ENCODE measurements at places on chromosomes 2 and 18. TPM values are rescaled to one million over a fixed set of nuclear protein-coding genes. Genes with fewer than 3 reads are reported as not detected.

Gene EPB41L3
- 40.9 TPM for total RNA-seq

Gene DIS3L2
- 33.5 TPM for total RNA-seq

Gene ING5
- 7.9 TPM for total RNA-seq

- peak; percentile 22 for DNase-seq
Measured at GRCh38 chr18:79790996-79791972, 6.5 kb upstream of the KCNG2 start.

GRCh38 chr2:224162122-224162521, 123.0 kb upstream of the SERPINE2 start:
- no peak for DNase-seq

- DNase-seq, result no peak
Measured at GRCh38 chr2:152564754-152565551, 152.3 kb downstream of the PRPF40A start.

GRCh38 chr2:7940723-7941122, 741.1 kb upstream of the ID2 start:
- DNase-seq, result no peak
